AG04450 (cell line): ENCODE measurements at places on chromosomes 3 and 15. TPM values are rescaled to one million over a fixed set of nuclear protein-coding genes. Genes with fewer than 3 reads are reported as not detected.

ZNF660 gene
- polyA plus RNA-seq: 2.1 and 2.8 TPM in 2 replicates

LDHAL6B gene
- polyA plus RNA-seq: not detected in 2 replicates

GRCh38 chr15:67244971-67245478 lies 9.4 kb downstream of the AAGAB start:
- no peak for DNase-seq

DNA sequence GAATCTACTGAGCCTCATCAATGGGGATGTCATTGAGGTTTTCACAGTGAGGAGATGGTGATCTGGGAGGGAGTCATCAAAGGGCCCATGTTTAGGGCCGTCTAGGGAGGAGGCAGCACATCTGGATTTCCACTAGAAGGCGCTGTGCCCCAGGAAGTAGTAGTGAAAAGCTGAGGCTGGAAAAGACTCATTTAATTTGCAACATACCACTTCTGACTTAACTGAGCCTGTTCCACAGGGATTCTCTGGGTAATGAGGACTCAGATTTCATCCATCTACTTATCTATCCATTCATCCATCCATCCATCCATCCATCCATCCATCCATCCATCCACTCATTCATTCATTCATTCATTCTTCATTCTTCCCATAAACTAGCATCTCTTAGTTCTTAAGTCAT lies 17.4 kb upstream of the SHF start:
- DNase-seq: peak; percentile 21

- DNase-seq: peak; percentile 52
Observed at GRCh38 chr15:98518823-98519561, 129.3 kb upstream of the IGF1R start.
